ENCODE measurements at places on chromosomes 3 and 15.

DNA sequence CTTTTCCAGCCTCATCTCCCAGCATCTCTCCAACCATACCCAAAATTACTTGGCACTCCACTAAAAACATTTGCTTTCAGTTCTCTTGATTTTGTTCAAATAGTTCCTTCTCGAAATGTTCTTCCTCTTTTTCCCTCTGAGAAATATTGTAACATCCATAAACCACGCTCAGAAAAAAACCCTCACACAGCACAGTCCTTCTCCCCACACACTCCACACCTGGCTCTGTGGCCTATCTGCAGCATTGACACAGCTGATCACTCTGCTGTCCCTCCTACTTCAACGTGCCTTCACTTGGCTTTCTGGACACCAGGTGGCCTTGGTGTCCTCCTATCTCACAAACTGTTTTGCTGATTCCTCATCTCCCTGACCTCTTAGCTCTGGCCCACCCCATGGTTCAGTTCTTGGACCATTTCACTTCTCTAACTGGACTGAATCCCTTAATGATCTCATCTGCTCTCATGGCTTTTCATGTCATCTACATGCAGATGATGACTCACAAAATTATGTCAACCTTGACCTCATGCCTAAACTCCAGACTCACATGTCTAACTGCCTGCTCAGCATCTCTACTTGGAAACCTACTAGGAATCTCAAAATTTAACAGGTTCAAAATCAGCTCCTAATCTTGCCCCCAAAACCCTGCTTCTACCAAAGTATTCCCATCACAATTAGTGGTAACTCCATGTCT, 93.3 kb downstream of the TRIM42 start:
- DNase-seq: no peak

DNA sequence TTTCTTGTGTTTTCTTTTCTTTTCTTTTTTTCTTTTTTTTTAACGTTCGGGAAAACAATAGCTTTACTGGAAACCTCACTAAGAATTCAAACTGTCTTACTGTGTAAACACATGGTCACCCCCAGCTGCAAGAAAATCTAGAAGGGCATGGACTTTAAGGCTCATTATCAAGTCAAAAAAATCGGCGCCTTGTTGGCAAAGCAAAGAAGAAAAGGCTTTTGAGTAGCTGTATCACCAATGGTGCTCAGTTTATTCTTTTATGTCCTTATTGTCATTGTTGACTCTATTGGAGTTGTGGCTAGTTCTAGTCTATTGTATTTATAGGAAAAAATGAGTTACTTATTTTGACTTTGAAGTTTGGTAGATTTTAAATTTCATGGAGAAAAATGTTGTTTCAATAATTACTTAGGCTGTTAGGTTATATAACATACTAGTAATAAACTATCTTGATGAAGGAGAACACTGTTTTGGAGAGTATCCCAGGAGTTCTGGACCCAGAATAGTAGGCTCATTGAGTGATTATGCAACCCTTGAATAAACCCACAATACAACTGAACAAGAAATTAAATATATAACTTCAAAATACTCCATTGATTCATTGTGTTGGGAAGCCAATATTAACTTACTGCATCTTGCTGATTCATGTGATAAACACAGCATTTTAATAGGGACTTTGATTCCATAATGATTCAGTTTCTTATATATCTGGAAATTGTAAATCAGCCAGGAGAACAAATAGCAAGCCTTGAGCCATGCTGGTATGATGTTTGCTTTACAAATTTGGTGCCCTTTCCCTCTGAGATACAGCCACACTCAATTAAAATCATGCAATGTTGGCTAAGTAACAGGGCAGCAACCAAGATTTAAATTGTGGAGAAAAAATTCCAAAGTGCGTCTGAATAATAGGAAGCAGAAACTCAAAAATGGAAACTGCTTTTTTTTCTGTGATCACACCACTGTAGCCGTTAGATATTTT, 27.8 kb upstream of the GOLIM4 start:
- no peak for DNase-seq

GRCh38 chr3:43231276-43232000, 54.9 kb upstream of the SNRK start:
- DNase-seq: no peak

- DNase-seq: no peak
These were observed 41.3 kb upstream of the PRTG start for GRCh38 chr15:55784286-55784685.

DNA sequence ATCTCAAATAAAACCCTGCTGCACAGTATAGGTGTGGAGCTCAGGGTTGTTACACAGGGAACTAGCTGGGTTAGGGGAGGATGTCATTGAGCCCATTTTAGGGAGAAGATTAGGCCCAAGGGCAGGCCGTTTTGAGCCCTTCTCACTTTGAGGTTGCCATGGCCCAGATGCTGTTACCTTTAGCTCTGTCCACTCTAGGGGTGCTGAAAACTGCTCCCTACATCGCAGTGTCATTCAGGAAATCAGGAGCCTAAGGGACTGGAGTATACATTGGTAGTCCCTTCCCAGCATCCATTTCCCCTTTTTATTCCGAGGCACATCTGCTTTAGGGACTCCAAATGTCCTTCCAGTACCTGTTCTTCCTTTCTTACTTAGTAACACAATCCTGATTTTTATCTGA, 79.0 kb upstream of the SELENOK start:
- no peak for DNase-seq

All from activated T-helper 1 cell treated with anti-CD3 and anti-CD28 coated beads, Interleukin-12 subunit alpha, Interleukin-12 subunit beta, Interleukin-2, Interleukin-4 antibody, amounts not matched to agents 30 ng/mL and 10 ng/mL and 1 ng/mL, durations not matched to agents 14 hours and 24 hours and 36 hours (primary cell).